ENCODE measurements at places on chromosomes 5 and 9. TPM values are rescaled to one million over a fixed set of nuclear protein-coding genes. Genes with fewer than 3 reads are reported as not detected.

Gene PCDHGA8
- total RNA-seq, result 0.65 TPM

Gene GBGT1
- 15.4 TPM for total RNA-seq

Gene ADAMTSL1
- total RNA-seq, result 1.0 TPM

Gene RASGEF1C
- not detected for total RNA-seq

Gene FBP2
- total RNA-seq, result not detected

Gene ANKH
- 22.6 TPM for total RNA-seq

Gene SPATA9
- not detected for total RNA-seq

Gene MCIDAS
- not detected for total RNA-seq

Gene RASEF
- 0.39 TPM for total RNA-seq

Gene ATG12
- 39.6 TPM for total RNA-seq

Gene SPRY4
- total RNA-seq, result 42.9 TPM

Gene HMCN2
- not detected for total RNA-seq

Gene GRIN3A
- not detected for total RNA-seq

Gene PCDHA11
- not detected for total RNA-seq

Gene CKMT2
- 1.6 TPM for total RNA-seq

Gene C1QTNF2
- 0.39 TPM for total RNA-seq

Gene RETREG1
- total RNA-seq, result 0.16 TPM

Gene ITGA1
- total RNA-seq, result 53.8 TPM

Gene PTGDS
- total RNA-seq, result 0.39 TPM

Gene SCGB3A2
- total RNA-seq, result not detected

Gene CTNND2
- total RNA-seq, result not detected

Gene NIPAL4
- not detected for total RNA-seq

Gene AJM1
- total RNA-seq, result 0.88 TPM

Gene DMGDH
- total RNA-seq, result 1.2 TPM

Gene DDX4
- total RNA-seq, result not detected

Gene LCN15
- not detected for total RNA-seq

Gene BARHL1
- total RNA-seq, result not detected

Gene SPATA6L
- total RNA-seq, result 0.26 TPM

Gene SPINK4
- total RNA-seq, result not detected

Data from epithelial cell of alveolus of lung (primary cell).